Renal cortical epithelial cell (primary cell): ENCODE measurements at places on chromosomes 2 and 18.

DNA sequence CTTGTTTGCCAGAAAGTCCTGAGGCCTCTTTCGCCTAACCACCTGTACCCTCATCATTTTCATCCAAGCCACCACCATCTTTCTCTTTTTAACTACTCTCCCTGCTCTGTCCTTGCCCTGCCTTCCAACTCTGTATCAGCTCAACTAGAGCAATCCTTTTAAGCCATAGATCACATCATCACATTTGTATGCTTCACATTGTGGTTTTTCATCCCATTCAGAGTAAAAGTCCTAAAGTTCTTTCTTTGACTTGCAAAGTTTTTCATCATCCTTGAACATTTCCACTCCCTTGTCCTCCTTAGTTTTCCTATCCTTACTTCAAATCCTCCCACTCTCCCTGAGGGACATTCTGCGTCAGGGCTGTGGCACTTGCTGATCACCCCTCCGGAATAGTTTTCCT lies 73.9 kb downstream of the SLC39A10 start:
- DNase-seq, result no peak

GRCh38 chr2:86274265-86274917 lies 63.0 kb downstream of the REEP1 start:
- DNase-seq, result peak; percentile 92

DNA sequence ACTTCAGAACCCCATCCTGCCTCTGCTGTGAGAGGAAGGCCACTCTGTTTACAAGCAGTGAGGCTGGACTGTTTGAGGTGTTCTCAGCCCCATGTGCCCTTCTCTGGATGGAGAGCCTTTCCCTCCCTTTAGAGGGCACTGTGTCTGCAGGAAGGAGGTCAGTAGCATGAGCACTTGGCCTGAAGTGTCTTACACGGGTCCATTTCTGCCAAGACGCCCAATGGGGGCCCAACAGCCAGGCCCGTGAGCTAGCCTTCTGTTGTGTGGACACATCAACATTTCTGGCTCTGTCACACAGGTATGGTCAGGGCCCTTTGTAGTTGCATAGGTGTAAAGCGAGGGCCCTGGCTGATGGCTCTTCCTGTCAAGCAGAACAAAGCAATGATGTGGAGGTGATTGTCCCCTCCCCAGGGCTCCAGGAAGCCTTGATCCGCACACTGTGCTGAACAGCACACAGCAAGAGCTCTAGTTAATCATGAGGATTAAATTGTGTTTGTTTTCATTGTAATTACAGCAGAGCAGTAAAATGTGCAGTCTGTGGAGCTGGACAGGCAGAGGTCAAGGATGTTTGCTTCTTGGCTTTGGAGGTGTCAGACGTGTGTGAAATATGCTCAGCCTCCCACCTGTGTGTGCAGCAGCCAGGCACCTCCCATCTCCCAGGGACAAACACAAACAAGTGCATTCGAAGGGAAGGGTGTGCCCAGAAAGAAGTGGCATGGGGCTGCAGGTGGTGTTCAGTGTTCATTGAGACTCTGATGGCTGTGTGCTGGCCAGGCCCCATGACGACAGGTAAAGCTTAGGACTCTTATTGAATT lies 132.1 kb downstream of the SH3RF3 start:
- DNase-seq, result no peak

DNA sequence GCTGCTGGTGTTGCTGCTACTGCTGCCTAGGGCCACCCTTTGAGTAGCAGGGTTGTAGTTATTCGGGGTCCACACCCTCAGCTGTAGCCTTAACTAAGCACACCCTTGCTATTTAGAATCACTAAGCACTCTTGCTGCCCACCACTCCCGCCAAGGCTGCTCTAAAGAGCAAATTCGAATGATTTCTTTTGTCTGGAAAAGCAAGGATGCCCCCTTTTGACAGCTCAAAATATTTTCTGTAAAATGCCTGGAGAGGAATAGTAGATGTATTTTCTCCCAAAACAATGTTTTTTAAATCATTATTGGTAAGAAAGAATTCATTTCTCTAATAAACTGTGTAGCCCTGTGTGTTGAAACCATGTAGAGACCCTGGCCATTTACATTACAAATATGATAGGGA lies 80.8 kb upstream of the PAPOLG start:
- no peak for DNase-seq

DNA sequence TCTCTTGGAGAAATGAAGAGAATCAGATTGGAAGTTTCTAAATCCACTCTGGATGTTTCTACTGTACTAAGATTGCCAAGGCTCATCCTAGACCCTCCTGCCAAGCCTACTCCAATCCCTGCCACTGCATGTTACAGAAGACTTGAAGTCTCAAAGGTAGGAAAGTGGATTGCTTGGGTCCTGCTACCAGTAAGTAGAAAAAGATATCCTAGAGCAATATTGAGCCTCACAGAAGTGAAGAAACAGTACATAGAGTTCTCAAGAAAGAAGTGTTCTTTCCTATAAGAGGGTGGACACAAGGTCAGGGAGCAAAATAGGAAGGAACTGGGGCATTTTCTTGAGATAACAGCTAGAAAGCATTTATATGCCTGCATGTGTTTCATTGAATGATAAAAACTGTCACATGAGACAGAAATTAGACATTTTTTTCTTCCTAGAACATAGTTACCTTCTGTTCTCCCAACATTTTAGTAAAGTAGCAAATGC lies 232.9 kb downstream of the RBM43 start:
- no peak for DNase-seq

- DNase-seq, result no peak
Measured at GRCh38 chr18:55421615-55422419, 166.2 kb downstream of the TCF4 start.

- DNase-seq, result peak; percentile 59
Measured at GRCh38 chr2:108988796-108989713, at the start of gene EDAR. Gene EDAR (minus strand): TSS chr2:108989220. CDS start chr2:108931014, 58,206 bp downstream.

GRCh38 chr2:144324446-144325045 lies 195.4 kb downstream of the ZEB2 start:
- peak; percentile 51 for DNase-seq

DNA sequence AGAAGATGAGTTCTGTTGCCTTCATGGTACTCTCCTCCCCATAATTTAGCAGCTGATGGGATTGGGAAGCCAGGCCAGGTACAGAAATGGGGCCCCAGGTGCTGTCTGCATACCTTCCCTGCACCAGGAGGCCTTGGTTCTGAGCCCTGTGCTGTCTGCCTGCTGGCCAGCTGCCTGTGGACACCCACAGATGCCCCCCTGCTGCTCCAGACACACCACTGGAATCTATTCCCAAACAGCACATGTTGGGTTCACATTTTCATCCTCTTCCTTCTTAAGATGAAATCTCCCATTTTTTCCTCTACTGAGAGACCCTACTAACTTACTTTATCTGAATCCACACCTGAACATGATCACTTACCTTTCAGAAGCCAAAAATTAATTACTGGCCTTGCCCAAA lies 152.0 kb upstream of the CCDC68 start:
- DNase-seq, result no peak
